ENCODE measurements at places on chromosomes 2 and 18.
A peak's percentile ranks its signal among the peaks of the same experiment; 100 is the strongest.

DNA sequence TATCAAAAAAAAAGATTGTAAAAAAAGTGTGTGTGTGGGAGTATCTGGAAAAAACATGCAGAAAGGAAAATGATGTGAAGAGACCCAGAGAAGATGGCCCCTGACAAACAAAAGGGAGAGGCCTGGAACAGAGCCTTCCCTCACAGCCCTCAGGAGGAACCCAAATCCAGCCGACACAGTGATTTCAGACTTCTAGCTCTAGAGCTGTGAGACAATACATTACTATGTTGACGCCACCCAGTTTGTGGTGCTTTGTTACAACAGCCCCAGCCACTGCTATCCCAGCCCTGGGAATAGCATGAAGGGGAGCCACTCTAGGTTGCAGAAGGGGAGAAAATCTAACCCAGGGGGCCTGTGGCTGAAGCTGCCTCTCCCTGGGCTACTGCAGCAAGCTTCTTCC lies 59.0 kb upstream of the ZBTB7C start:
- DNase-seq = no peak

- DNase-seq = no peak
These were observed 30.6 kb upstream of the SPOPL start for GRCh38 chr2:138470941-138471340.

GRCh38 chr2:196449083-196449482 lies 190.4 kb upstream of the CCDC150 start:
- DNase-seq = no peak

- no peak for DNase-seq
These were observed 254.0 kb downstream of the MEIS1 start for GRCh38 chr2:66688951-66689350.

DNA sequence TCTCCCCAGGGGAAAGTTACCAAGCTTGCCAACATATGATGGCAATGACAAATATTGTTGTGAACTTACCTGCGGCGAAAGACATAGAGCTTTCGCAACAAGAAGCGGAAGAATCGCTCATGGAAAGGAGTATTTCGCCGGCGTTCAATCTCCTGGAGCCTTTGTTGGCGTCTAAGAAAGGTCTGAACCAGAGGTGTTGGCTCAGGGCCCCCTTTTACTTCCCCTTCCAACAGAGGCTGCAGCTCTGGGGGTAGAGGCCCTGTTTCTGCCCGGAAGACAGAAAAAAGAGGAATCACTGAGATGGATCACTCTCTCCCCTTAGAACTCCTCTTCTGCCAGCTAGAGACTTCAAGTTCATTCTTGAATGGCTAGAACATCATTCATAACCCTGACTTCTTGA lies 10.8 kb downstream of the GGCX start:
- no peak for DNase-seq

- DNase-seq = no peak
These were observed 42.5 kb downstream of the ADD2 start for GRCh38 chr2:70725505-70725904.

GRCh38 chr2:175957845-175958244 lies 44.2 kb downstream of the LNPK start:
- no peak for DNase-seq

DNA sequence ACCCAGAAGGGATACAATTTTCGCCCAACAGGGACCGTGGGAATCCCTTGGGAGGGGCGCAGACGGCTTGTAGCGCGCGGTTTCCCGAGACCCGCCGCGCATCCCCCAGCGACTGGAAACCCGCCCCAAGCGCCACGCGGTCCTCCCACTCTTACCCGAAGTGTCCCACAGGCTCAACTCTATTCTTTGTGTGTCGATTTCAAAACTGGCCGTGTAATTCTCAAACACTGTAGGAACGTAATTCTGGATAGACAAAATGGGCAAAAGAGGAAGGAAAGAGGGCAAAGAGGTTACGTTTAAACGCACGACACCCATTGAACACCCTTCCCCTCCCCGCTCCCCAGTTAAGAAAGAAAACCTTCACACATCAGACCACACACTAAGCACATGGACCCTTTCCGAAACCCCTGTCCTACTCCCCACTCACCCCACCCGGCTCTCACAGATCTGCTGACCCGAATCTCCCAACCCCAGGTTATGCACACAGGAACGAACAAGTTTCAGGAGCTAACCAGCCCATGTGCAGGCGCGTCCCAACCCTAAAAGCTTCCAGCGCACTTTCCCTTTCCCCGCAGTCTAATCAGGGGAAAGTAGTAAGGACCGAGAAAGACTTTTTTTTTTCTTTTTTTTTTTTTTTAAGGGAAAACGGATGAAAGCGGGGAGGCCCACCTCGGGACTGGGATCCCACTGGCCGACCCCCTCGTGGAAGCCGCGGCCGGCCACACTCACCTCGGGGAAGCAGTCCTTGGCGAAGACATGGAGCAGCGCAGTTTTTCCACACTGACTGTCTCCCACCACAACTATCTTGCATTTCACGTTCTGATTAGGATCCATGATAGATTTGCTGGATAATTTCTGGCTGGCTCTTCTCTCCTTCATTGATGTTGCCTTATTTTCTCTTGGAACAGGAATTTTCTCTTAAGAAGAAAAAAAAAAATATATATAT lies 655 bp downstream of the RND3 start:
- DNase-seq = no peak

GRCh38 chr18:54052732-54053429 lies 171.6 kb downstream of the MBD2 start:
- no peak for DNase-seq

- no peak for DNase-seq
These were observed 33.9 kb upstream of the CSRNP3 start for GRCh38 chr2:165435611-165436010.

- no peak for DNase-seq
These were observed 164.1 kb downstream of the SMAD7 start for GRCh38 chr18:48786455-48787202.

DNA sequence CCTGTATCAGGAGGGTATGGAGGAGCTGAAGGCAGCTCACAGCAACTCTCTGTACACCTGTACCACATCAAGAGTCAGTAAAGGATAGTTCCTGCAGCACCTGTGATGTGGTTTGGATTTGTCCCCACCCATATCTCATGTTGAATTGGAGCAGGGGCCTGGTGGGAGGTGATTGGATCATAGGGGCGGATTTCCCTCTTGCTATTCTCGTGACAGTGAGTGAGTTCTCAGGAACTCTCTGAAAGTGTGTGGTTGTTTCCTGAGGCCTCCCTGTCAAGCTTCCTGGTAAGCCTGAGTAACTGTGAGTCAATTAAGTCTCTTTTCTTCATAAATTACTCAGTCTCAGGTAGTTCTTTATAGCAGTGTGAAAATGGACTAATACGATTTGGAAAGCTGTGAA lies 28.9 kb downstream of the OSBPL1A start:
- DNase-seq = no peak

DNA sequence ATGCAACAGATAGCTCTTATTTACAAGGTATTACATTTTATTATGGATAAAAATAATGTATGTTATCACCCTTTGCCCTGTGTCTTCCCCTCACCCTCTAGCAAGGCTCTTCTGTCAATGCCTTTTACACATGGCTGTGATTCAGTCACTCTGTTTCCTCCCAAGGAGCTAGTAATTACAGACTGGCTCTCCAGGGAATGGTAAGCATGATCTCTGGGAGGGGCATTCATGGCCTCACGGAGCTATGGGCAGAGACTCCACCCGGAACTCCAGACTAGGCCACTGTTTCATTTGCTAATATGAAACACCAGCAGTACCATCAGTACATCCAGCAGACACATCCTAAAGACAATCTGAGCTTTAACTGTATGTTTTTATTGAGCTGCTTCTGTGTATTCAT lies 410.9 kb upstream of the CYRIA start:
- no peak for DNase-seq

DNA sequence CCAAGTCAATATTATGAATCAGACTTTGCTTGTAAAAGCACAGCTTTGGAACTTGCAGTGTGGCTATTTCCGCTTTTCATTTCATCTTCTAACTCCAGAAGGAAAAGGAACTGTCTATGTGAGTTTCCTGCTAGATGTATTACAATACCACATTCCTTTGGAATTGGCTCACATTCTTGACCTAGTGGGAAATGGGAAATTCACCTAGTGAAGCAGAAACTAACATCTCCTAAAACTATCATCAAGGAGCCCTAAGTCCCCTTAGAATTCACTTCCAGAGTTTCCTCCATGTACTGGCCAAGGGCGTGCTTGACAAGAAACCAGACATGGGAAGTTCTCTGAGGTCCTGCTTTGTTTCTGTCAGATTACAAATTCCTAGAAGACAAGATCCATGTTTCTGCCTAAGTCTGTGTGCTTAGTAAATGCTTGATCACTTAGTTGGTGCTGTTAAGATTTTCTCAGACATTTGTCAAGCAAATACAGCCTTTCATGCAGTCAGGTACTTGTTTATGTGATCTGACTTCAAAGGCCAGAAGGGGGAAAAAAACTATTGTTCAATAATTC lies 275.7 kb upstream of the FN1 start:
- no peak for DNase-seq

DNA sequence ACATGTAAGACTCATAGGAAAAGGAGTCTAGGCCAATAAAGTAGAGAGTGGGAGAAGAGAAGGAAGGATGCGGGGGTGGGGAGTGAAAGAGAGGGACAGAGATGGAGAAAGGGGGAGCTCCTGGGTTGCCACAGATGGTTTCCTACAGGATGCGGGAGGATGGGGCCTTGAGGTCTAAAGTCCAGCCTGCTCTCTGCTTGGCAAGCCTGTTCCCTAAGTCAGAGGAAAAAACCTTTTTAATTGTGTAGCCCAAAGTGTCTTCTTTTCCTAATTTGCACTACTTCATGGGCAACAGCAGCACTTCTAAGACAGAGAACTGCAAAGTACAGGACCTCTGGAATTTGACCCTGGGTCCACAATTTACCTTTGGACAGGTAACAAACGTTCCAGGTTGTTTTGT lies 1.4 kb upstream of the FAM110C start:
- DNase-seq = no peak

DNA sequence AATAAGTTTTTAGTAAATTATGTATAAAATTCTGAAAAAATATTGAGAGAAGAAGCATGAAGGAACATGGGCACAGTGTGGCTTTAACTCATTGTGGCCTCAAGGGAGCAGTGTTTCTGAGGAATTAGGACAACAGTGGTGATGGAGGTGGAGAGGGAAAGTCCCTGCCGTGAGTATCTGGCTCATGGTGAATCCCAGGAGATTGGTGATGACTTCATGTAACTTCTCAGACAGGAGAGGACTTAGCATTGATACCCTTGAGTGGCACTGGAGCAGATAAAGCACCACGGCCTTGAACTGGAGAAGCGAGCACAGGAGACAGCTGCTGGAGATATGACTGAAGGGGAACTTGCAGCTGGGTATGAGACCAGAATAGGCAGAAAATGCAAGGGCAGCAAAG lies 35.0 kb upstream of the LRP1B start:
- peak; percentile 5 for DNase-seq

- DNase-seq = no peak
These were observed 190.7 kb downstream of the DLGAP1 start for GRCh38 chr18:4264347-4264791.

- no peak for DNase-seq
These were observed 29.2 kb downstream of the SPATS2L start for GRCh38 chr2:200335657-200336056.

GRCh38 chr2:174694196-174694878 lies 69.9 kb downstream of the CHRNA1 start:
- no peak for DNase-seq

DNA sequence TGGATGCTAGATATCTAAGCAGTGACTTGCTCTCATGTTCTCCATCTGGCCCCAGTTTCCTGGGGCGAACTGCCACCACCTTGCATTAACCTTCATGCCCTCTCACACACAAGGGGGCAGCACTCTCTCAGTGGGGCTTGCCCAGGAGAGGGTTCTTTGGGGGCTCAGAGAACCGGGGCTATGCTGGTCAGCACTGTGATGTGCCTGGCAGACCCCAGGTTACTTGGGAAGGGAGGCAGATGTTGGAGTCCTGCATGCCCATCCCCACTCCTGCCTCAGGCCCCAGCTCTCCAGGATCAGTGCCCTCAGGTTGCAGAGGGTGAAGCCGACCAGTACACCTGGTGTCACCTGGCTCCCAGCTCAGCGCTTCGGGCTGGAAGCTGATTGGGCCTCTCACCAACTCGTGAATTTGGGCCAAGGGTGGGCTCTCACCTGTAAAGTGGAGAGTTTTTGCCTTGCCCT lies 396.2 kb upstream of the HS6ST1 start:
- DNase-seq = no peak

DNA sequence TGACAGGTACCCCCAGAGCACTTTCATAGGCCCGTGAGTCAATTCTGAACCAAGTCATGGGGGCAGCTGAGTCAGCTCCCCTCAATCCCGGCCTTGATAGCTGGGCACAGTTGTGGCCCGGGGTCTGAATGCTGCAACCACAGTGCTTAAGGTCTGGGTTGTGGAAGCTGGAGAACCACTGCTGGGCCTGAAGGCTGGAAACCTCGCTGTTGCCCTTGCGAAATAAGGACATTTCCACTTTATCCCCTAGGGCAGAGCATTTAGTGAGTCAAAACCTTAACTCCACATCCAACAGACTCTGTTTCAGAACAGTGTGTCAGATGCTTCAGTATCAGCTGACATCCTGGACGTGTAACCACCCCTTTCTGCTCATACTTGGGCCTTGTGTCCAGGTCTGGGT lies 58.6 kb downstream of the SP110 start:
- no peak for DNase-seq

GRCh38 chr2:98747888-98748287 lies 17.0 kb upstream of the MGAT4A start:
- no peak for DNase-seq

DNA sequence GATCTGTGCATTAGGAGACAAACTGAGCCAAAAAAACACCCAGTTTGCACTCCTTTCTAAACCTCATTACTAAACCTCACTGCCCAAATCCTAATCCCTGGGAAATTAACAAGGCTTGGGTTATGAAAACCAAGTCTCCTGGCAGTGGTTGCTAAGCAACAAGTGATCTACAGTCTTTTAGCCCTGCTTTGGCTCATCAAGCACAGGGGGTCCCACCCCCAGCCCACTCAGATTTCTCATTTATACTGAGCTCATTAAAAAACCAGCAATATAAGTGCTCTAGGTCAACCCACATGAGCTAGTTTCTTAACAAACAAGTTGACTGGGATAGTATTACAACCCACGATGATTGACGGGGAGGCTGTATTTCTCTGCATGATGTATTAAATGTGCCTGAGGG lies 18.4 kb downstream of the DNER start:
- DNase-seq = no peak

DNA sequence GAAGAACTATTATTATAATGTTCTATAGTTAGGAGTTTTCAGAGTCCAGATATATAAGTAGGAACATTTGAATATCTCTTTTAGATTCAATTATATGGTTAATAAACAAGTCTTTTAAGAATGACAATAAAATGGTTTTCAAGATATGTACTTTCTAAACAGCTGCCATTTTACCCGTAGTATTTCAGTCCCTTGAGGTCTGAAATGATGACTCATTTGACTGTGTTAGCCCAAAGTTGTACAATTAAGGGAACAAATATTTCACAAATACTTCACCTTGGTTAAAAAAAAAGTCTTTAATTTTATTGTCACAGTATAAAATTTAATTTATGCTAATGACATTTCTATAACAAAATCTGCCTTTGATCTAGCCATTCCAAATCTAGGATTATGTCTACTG lies 91.6 kb upstream of the TANK start:
- no peak for DNase-seq
